ENCODE measurements at places on chromosomes 6 and 20.
A peak's percentile ranks its signal among the peaks of the same experiment; 100 is the strongest.

DNA sequence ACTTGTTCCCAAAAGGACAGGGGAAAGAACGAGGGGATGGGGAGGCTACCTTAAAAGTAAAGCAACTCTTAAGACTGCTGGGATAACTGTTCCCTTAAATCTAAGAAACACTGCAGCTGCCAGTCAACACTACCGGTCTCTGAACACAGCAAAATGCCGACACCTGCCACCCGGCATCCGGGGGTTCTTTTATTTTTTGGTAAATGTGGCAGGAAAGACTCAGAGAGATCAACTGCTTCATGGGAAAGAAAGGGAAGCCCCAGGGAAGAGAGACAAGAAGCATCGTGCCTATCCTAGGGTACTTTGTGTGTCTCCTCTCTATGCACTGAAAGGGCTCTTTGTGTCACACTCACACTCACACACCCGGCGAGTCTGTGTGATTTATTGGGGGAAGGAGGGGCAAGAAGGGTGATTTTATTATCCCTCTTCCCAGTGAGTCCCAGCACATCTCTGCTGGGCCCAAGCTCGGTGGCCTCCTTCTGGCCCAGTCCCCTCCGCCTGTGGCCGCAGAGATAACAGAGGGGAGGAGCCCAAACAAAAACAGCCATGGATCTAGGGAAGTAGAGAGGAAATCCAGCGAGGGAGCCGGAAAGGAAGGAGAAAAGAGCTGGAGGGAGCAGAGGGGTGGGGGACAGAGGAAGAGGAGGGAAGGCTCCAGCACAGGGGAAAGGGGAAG is 1.4 kb downstream of the FYN start:
- DNase-seq: peak; percentile 45

DNA sequence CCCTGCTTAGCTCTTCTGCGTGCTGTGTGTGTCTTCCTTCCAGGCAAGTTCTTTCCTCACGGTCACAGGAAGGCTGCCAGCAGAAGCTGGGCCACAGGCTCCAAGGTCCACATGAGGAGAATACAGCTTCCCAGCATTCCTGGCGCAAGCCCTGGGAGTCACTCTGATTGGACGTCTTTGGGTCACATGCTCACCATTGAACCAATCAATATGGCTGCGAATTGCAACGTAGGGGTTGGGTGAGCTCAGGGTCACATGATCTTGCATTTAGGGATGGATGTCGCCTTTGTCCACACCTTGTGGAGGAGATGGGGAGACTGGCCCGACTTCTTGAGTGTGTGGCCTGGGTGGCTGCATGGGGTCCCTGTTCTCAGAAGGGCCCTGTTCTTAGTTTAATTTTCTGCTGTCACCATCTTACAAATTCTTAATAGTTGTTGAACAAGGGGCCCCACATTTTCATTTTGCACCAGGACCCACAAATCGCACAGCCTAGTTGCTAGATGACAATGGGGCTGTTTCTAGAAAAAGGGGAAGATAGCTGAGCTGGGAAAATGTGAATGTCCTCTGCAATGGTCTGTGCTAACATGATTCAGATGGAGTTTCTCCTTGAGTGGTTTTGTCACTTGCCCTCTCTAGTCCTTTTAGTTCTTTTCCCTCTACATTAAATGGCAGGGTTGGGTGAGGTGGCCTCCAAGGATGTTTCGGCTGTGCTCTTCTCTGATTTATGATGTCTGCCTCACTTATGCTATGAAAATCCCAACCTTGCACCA is 149.6 kb downstream of the CDH26 start:
- no peak for DNase-seq

DNA sequence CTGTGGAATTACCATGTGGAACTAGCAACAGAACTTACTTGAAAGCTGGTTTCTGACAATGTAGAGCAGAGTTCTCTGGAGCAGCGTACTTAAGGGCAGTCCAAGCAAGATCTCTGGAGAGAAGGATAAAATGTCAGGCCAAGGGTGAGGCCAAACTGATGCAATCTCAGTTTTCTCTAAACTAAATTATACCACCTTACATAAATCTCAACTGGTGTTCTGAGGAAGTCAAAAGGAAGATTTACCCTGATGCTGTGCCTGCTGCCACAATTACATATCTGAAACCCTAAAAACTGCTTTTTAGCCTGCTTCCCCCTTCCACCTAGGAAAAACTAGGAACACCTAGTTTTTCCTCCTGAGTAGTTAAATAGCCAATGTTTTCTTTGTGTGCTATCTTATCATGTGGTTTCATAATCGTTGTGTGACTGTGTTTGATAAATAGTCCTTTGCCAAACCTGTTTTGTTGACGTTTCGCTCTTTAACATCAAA is 28.1 kb downstream of the NCOA7 start:
- no peak for DNase-seq

GRCh38 chr20:53337390-53338101 is 256.1 kb downstream of the ZNF217 start:
- no peak for DNase-seq

- DNase-seq: peak; percentile 15
Measured at GRCh38 chr6:15879371-15880261, 216.8 kb upstream of the DTNBP1 start.

GRCh38 chr20:63652192-63652980 is 838 bp downstream of the STMN3 start:
- peak; percentile 18 for DNase-seq

Data from NCI-H774 (cell line).